Activated naive CD4-positive, alpha-beta T cell treated with anti-CD3 and anti-CD28 coated beads, Interleukin-2, amount 10 ng/mL, durations not matched to agents 5 hours and 36 hours (primary cell): ENCODE measurements at places on chromosomes 5 and 9. TPM values are rescaled to one million over a fixed set of nuclear protein-coding genes. Genes with fewer than 3 reads are reported as not detected.

Gene MEF2C
- 0.41 TPM for total RNA-seq

Gene BOD1
- 23.4 TPM for total RNA-seq

Gene DMXL1
- 34.1 TPM for total RNA-seq

Gene CBY3
- 0.31 TPM for total RNA-seq

Gene IFNA7
- total RNA-seq, result not detected

Gene GRIN1
- total RNA-seq, result not detected

Gene ZNF366
- total RNA-seq, result not detected

Gene SLC6A18
- 0.10 TPM for total RNA-seq

Gene OTP
- not detected for total RNA-seq

Gene ZNF169
- total RNA-seq, result 9.8 TPM

Gene PKN3
- total RNA-seq, result 5.2 TPM

Gene PCDHGA9
- 0.08 TPM for total RNA-seq
